Right ventricle myocardium superior (tissue), 1 donor: ENCODE measurements at places on chromosomes 4 and X.

GRCh38 chr4:182246401-182247205 lies 3.4 kb downstream of the TENM3 start:
- no peak for DNase-seq

- DNase-seq: peak; percentile 47
Observed at GRCh38 chr4:144894573-144894972, 203.4 kb downstream of the ANAPC10 start.

- no peak for DNase-seq
Observed at GRCh38 chr4:52852711-52853110, 9.4 kb upstream of the RASL11B start.

DNA sequence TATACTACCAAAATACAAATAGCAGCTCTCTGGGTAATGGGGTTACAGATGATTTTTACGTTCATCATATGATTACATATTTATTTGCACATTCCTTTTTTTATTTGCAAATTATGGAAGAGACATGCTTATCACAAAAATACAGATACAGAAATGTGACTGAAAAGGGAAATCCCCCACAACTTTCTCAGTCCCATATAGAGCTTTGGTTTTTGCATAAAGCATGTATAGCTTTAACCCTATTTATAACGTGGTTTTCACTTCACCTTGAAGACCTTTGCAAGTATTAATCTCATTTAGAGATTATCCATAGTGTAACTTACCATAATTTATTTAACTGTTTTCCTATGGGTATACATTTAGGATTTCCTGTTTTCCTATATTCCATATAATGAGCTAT lies 55.4 kb downstream of the PDK3 start:
- DNase-seq: no peak

DNA sequence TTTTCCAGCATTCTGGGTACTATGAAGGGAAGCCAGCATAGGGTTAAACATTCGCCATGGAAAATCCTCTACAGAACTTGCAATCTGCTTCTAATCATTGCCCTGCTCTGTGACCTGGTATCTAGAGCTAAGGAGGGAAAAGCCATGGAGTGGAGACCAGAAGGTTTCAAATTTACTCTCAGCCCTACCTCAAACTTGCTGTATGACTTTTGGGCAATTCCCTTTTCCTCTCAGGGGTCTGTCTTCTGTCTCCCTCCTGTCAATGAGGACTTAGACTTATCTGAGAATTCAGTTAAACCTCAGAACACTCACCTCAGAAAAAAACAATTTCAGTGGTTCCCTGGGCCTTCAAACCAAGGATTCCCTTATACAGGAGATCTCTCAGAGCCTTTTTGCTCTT lies 29.1 kb downstream of the ARHGEF9 start:
- DNase-seq: no peak

DNA sequence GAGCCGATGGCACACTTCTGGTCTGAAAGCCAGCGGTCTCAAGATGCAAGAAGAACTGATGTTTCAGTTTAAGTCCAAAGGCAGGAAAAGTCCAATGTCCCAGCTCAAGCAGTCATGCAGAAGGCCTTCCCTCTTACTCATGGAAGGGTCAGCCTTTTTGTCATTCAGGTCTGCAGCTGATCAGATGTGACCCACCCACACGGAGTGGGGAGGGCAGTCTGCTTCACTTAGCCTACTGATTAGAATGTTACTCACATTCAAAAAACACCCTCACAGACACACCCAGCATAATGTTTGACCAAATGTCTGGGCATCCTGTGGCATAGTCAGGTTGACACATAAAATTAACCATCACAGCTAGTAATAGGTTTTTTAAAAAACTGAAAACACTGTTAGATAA lies 6.6 kb downstream of the HCCS start:
- DNase-seq: no peak

- no peak for DNase-seq
Observed at GRCh38 chrX:151687635-151688034, 7.6 kb upstream of the PRRG3 start.

DNA sequence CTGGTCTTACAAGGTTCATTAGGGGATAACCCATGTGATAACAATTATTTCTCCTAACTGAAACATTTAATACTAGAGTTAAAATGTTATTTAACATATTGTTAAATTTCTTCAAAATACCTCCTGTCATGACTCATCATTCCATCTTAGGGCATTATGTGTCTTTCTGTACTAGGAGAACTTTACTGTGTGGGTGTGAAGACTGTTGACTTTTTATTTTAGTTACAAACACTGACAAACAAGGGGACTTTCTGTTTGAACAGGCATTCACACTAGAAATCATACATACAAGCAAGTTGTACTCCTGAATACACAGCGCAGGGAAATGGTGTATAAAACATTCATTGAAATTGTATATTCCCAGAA lies 175.9 kb downstream of the FBXW7 start:
- no peak for DNase-seq

DNA sequence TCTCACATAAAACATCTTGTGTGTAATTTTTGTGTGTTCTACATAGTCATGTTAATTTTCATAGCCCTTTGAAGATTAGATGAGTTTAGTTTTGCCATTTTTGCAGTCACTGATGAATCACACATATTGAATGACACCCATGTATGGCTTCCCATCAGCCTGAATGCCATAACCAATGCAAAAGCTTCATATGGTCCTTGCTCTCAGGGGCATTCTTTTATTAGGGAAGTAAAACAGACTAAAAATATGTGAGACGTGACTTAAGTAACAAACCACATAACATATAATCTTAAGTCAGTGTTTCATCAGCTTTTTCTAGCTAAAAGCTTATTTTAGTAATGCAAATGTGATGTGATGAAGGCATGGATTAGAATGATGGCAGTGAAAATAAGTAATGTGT lies 8.2 kb downstream of the SLC25A4 start:
- no peak for DNase-seq

DNA sequence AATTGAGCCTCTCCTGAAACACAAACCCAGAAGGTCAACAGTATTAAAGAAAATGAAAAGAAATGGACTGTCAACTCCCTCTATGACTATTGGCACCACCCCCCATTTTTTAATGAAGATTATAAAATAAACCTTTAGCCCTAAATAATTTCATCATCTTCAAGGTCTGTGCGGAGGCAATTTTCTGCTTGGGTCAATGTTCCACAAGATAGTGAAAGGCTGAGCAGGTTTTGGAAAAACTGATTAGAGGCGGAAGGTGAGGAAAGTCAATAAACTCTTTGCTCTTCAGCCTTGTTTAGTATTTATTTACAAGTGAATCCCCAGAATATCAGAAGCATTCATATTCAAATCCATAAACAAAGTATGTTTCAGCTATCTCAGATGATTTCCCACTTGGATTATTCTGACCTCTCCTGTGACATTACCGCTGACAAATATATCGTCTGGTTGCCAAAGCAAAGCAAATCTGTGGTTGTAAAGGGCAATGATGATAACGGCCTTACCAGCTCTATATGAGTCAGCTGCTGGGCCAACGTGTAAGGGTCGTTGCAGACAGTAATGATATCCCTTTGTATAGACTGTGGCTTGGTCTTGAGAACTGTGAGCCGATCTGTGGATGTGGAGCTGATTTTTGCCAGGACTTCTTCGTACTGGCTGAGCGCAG lies 24.0 kb downstream of the RASGEF1B start:
- DNase-seq: no peak

- DNase-seq: no peak
Observed at GRCh38 chr4:154939851-154940250, 158.8 kb downstream of the RBM46 start.

DNA sequence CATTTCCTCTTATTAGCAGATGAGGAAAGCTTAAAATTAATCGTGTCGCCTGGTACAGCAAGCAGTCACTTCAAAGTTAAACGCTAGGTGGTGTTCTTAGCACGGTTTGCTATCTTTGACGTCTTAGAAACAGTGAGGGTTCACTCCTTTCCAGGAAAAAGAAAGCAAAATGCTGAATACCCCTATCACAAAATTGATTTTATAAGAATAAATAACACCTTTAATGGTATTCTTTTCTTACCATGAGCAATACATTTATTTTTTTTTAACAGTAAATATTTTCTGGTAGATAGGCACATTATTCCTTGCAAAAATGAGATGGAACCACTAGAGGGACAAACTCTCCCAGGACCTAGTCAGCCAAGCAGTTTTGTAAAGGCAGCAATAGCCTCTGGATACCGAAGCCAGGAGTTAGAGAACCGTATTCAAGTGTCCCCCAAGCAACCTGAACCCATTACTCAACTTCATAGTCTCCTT lies 153.9 kb downstream of the KDR start:
- DNase-seq: no peak

DNA sequence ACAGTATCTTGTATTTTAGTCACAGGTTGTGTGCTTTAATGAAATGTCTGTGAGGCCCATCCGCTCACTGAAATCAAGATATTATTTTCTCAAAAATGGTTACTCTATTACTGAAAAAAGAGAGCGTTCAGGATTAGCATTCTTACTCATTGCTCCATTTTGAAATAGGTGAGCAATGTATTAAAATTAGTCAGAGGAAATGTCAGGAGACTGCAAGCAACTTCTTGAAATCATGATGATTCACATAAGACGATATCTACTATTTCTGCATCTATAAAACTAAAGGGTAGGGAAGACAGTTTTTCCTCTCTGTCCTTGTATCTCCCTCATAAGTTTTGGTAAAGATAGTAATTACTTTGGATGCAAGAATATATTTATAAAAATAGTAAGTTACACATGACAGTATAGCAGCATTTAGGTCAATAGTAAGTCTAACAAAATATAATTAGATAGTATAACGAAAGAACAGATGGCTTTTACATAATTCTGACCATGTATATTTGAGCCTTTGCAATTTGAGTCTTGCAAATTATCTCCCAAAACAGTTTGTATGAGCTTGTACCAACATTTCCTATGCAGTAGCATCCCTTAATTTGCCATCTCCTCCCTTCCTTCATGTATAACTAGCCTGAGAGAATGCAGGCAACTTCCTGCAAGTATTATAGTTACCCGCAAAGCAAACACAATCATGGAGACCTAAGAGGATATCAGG lies 937.8 kb downstream of the PCDH7 start:
- DNase-seq: no peak

GRCh38 chr4:155924637-155925036 lies 21.1 kb downstream of the TDO2 start:
- DNase-seq: no peak

- no peak for DNase-seq
Observed at GRCh38 chr4:112633477-112634235, 3.1 kb downstream of the ZGRF1 start.

DNA sequence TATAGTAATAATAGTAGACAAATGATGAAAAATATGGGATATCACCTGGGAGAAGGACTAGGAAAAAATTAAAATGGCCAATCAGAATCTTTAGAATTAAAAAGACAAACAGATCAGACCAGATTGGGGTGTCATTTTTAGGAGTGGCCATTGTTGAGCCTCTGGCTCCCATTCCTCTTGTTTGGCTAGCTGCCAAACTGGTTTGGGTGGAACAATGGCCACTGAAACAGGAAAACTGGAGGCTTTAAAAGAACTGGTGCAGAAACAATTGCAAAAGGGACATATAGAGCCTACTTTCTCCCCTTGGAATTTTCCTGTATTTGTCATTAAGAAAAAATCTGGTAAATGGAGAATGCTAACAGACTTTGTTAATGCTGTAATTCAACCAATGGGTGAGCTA lies 294.8 kb upstream of the DKK2 start:
- DNase-seq: no peak

DNA sequence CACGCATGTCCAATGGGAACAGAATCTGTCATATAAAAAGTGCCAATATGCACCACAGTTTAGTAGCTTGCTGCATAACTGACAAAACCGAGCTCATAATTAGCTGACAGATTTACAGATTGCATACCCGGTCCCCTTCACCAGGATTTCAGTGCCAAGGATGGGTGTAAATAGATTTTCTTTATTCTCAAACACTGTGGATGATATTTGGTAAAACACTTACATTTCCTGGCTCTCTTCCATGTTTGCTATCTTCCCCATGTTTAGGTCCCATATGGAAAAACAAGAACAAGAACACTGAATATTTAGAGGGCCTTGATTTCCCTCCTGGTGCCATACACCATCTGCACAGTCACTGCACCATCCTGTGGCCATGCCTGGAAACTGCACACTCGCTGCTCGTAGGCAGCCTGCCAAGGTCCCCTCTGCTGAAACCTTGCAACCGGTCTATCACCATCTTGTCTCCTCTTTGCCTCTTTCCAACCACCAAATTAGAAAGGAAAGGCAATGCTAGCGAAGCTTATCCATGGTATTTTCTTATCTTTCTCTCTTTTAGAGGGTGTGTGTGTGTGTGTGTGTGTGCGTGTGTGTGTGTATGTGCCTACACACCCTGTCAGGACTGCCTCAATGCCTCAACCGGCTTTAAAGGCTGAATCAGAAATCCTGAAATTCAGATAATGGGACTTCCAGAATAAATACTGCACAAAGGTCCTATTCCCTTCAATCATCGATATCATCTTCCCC lies 124.2 kb upstream of the MBNL3 start:
- peak; percentile 54 for DNase-seq

DNA sequence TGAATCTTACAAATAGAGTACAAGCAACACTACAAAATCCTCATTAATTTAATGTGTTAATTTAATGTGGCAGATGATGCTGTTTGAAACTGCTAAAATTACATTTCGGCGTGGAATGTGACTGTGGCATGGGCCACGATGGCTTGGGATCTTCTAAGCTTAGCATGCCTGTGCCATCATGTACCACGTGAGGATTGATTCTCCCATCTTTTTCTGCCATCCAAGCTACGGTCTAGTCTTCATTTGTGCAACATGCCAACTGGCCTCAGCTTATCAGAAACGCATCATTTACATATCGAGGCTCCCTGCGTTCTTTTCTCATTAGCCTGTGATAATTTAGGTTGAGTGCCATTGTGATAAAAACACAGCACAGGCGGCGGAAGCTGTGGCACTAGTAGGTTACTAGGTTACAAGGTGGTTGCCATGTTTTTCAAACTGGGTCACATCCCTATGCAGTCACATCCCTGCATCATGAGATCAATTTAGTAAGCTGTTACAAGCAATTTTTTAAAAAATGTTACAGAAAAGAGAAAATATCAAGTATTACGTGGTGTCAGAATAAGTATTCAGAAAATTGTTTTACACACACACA lies 189.9 kb upstream of the RBPJ start:
- DNase-seq: no peak

DNA sequence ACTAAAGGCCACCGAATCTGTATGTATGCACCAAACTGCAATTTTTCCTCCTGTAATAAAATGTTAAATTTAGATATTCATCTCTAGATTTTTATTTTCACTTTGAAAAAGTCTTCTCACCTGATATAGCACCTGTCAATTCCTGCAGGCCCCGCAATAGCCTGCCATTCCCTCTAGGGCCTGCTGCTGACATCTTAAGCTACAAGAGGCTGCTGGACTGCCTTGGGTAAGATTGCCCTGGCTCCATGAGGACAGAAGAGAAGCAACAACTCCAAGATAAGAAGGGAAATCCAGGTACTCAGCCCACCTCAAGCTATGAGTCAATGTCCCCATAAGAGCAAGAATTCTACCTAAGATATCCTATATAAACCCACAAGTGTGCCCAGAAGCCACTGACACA lies 230.2 kb upstream of the AGTR2 start:
- DNase-seq: no peak

DNA sequence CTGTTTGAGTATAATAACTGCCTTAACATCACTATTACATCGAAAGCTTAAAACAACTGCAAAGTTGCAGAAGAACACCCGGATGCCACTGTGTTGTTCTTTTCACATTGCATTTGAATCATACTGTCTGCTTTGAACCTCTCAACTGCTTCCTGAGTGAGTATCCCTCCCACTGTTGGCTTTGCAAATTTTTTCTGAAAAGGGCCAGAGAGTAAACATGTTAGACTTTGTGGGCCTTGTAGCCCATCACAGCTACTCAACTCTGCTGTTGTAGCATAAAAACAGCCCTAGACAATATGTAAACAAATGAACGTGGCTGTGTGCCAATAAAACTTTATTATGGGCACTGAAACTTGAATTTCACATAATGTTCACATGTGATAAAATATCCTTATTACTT lies 76.1 kb downstream of the NSG1 start:
- DNase-seq: no peak
